ENCODE measurements at places on chromosomes 11 and 22. TPM values are rescaled to one million over a fixed set of nuclear protein-coding genes. Genes with fewer than 3 reads are reported as not detected.

DNA sequence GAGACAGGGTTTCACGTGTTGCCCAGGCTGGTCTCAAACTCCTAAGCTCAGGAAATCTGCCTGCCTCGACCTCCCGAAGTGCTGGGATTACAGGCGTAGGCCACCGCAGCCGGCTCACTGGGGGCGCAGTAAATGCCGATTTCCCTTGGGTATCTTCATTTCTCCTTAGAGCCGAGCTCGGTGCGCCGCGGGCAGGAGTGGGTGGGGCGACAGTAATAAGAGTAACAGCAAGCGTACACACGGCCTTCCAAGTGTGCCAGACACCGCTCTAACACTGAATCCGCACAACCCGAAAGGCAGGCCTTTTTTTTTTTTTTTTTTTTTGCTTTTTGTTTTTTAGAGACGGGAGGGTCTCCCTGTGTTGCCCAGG, 500 bp upstream of the ADSL start:
- no peak for DNase-seq

- no peak for DNase-seq
These were observed 21.3 kb upstream of the BACE1-AS start for GRCh38 chr11:117269856-117270255.

DNA sequence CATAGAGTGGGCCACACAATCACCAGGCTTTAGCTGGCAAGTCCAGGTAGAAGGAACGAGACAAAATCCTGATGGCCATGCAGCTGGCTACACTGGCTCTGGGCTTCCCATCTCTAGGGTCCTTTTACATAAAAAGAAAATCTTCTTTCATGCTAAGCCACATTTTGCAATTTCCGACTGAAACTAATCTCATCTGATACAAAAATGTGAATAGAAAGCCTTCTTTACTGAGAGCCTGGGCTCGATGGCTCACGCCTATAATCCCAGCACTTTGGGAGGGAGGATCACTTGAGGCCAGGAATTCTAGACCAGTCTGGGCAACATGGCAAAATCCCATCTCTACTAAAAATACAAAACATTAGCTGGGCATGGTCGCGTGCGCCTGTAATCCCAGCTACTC, 67.2 kb downstream of the MICAL3 start:
- DNase-seq = no peak

DNA sequence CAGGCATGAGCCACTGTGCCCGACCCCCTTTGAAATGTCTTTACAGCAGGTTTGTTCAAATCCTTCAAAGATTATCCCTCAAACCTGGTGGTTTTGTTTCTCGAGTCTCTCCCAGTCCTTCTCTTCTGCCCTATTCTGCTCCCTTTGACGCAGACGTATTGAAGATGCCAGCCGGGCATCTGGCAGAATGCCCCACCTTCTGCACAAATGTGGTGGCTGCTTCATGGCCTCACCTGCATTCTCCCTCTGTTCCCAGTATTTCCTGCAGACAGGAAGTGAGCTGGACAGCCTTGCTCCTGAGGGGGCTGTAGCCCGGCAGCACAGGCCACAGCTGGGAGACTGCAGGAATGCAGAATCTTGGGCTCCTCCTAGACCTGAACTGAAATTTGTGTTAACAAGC, 4.8 kb upstream of the NAP1L4 start:
- DNase-seq = no peak

GRCh38 chr11:1574238-1574932, 2.3 kb upstream of the DUSP8 start:
- DNase-seq = peak; percentile 40

DNA sequence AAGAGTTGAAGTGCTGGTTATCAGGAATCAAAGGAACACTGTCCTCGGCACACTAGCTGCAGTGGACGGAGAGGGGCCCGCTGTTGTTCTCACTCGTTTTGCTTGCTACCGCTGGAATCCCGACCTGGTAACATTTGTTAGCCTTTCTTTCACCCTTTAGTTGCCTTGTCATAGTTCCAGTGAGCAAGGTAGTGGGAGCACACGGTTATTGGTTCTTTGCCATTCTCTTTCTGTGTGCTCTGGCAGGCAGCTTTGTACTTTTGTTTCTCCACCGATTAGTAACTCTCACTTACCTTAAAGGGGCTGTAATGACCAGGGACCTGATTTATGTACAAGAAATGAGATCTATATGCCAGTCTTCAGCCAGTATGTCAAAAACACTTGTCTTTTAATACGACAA, 1.8 kb downstream of the DEPDC7 start:
- DNase-seq = no peak

DNA sequence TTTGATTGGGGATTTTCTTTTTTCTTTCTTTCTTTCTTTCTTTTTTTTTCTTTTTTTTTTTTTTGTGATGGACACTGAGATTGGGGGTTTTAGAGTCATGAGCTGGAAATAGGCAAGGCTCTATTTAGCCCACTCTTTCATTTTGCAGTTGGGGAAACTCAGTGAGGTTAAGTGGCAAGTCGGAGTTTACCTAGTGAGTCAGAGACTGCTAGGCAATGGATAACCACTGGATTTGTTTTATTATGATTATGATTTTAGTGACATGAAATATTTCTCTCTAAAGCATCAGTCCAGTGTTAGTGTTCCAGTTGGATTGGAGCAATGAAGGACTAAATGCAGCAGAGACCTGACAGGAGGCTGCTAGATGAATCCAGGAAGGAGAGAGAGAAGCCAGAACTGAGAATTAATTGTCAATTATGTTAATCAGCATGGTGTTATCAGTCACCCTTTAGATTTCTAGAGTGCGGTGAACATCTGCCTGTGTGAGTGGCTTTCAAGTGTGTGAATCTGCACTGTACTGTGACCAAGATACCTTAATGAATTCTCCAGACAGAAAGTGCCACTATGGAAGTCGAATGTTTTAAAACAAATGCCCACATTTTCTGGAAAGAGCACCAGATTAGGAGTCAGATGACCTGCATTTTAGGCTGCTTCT, 10.9 kb downstream of the BMAL1 start:
- DNase-seq = no peak

DNA sequence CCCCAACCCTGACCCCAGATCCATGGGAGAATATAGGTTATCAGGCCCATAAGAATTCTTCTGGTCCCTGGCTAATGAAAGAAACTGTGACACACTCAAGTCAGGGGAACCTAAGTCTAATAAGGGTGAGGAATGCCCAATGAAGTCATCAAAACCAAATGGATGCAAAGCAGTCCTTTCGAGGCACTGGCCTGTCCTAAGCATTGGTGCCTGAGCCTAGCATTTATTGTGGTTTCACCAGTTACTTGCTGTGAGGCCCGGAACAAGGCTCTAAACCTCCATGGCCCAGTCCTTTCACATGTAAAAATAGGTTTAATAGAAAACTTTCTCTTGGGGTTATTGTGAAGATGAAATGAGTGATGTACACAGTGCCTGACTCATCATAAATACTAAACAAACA, 712.6 kb downstream of the DLG2 start:
- DNase-seq = no peak

- DNase-seq = no peak
These were observed 22.3 kb downstream of the DDX6 start for GRCh38 chr11:118768690-118769089.

FAM180B gene
- polyA plus RNA-seq = 0.24 TPM

DNAJB7 gene
- polyA plus RNA-seq = 0.31 TPM

OR2AG2 gene
- polyA plus RNA-seq = 0.12 TPM

TMEM225 gene
- polyA plus RNA-seq = not detected

TRIM48 gene
- polyA plus RNA-seq = not detected
